ENCODE measurements at places on chromosomes 3 and 15. TPM values are rescaled to one million over a fixed set of nuclear protein-coding genes. Genes with fewer than 3 reads are reported as not detected.

LRTM1 gene
- total RNA-seq, result not detected

XPC gene
- 54.2 TPM for total RNA-seq

ABHD10 gene
- total RNA-seq, result 27.3 TPM

TMEM108 gene
- total RNA-seq, result 0.67 TPM

FEZF2 gene
- total RNA-seq, result not detected

RLBP1 gene
- not detected for total RNA-seq

MASP1 gene
- 6.3 TPM for total RNA-seq

AQP9 gene
- total RNA-seq, result 9.3 TPM

GTF2A2 gene
- total RNA-seq, result 73.2 TPM

LDHAL6B gene
- total RNA-seq, result not detected

ERC2 gene
- 1.7 TPM for total RNA-seq

EAF2 gene
- 7.1 TPM for total RNA-seq

NANOGP8 gene
- total RNA-seq, result 0.98 TPM

TMC3 gene
- total RNA-seq, result 0.13 TPM

GRCh38 chr3:4525560-4526223 is 32.5 kb downstream of the ITPR1 start:
- DNase-seq, result no peak

DNA sequence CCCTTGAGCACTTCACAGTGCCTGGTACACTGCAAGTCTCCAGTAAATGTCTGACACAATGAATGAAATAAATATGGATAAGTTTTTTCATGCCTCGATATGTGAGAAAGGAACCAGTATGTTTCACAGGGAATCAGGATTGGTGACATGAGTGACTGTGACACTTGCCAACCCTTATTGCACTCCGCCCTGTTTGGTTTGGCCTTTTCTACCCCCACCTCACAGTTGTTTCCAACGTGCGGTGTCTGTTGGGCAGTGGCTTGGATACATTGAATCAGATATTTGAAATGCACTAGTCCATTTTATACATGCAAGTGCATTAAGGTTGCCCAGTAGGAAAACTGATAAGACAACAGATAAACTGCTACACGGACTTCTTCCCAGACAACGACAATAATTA is 2.0 kb downstream of the NPHP3 start:
- no peak for DNase-seq

- DNase-seq, result no peak
These were observed 314 bp upstream of the TMED3 start for GRCh38 chr15:79310612-79310984.

DNA sequence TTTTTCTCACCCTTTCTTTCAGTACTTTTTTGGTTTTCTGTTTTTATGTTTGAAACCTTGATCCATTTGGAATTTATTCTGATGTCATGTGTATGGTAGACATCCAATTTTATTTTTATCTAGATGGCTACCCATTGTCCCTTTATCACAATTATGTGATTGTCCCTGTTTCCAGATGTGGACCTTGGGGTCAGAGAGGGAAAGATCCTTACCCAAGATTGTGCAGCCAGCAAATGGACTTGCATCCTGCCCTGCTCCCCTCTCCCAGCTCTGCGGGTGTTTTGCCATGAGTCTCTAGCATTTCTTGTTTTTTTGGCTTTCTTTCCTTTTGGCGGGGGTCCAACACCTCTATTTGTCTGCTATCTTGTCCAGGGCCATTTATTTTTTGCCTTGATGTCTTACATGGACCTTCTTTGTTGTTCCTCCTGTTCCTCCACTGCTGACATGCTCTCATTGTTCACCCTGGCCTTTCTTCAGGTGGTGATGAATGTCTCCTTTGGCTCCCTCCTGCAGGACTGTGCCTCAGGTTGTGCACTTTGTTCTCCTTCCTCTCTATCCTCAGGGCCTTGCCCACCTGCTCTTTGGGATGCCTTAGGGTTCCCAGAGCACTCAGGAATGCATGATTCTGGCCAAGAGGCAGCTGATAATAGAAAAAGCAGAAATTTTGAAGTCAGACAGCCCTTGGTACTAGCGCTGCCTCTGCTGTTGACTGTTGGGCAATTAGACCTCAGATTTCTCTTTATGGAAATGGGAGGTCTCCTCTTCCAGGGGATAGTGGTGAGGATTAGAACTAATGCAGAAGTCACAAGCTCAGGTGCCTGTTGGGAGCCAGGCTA is 84.3 kb downstream of the EEFSEC start:
- DNase-seq, result no peak

DNA sequence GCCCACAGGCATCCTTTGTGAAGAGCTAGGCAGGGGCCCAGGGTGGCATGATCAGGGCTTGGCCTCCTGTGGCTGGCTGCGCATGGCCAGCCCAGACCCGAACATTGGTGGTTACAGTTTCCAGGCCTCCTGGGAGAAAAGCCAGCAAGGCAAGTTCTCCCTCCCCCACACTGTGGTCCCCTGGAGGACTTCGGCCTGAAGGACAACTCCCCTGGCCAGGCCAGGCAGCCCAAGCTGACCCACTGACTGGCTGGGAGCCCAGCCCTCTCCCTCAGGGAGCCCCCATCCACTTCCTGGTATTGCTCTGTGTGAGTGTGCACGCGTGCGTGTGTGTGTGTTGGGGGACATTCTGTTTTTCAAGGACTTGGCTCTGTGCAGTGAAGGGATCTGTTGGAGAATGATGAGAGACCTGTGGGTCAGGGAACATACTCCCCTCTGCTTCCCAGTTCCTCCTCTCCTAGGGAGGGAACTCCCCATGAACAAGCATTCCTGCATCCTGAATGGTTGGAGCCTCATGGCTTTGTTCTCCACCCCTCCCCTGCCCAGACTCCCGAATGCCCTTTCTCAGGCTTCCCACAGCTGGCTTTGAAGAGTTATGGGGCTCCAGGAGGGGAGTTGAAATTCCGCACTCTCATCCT is 29.5 kb downstream of the CORO2B start:
- peak; percentile 77 for DNase-seq

- no peak for DNase-seq
These were observed 11.3 kb upstream of the TRANK1 start for GRCh38 chr3:36956155-36956554.

GRCh38 chr15:26773917-26774316 is 1.1 kb upstream of the GABRB3 start:
- DNase-seq, result no peak

GRCh38 chr3:118782755-118783202 is 251.9 kb downstream of the IGSF11 start:
- DNase-seq, result no peak

DNA sequence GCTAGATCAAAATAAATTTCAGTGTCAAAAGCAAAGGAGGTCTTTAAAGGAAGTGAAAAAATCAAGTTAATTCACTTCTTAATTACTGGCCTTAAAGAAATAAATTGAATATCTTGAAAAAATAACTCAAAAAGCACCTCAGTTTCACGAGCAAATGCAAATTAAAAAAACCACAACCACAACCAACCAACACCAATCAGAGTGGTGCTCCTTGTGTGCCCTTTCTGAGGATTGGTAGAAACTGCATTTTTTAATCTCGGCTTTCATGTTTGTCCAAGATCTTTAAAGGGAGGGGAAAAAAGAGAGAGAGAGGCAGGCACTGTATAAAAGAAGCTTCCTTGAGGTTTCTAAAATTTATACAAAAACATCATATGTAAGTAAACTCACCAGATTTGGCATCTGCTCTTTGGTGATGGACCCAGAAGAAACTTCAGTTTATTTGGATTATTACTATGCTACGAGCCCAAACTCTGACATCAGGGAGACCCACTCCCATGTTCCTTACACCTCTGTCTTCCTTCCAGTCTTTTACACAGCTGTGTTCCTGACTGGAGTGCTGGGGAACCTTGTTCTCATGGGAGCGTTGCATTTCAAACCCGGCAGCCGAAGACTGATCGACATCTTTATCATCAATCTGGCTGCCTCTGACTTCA is at the start of gene GPR15:
GPR15 (plus strand) TSS at position 357 of the 653 bp plus-strand sequence; CDS start at position 413, 56 bp downstream.
- DNase-seq, result no peak

DNA sequence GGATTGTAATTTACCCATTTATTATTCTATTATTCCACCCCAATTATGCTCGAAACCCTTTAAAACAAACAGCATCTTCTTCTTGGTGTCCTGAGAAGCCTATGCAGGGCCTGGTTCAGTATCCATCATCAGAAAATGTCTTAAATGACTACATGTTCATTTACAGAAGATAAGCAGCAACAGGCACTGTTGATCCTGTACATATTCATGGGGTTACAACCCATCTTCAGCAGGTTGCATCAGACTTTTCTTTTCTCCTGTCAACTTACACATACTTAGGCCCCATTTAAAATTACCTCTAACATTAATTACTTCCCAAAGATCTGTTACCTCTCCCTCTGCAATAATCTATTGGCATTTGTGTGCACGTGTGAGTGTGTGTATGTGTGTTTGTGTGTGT is 18.9 kb downstream of the TUSC7 start:
- no peak for DNase-seq

DNA sequence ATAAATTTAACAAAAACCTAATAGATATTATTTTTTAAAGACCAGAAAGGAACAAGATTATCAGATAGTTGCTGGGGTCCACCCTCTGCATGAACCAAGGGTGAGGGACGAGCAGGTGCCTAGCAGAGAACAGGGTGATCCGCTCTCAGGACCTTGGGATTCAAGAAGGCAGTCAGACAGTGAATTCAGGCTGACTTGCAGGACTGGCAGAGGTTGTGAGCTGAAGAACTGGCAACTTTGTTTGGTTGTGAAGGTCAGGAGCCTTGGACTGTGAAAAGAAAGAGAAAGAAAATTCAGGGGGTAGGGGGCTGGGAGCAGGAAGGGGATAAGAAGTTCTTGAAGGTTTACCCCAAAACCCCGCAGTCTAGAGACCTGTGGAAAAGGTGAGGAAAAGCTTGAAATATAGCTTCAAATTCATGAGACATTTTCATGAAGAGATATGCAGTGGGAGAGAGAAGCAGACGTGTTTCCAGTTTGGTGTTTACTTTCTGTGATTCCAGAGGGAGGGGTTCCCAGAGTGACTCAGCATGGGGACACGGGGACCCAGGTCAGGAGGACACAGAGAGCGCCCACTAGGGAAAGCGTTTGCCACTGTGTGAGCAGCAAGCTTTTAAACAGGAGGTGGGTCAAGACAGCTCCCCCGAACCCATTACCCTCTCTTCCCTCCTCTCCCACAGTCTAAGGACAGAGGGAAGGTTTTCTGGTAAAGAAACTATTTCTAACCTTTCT is 217.2 kb upstream of the UMPS start:
- no peak for DNase-seq

DNA sequence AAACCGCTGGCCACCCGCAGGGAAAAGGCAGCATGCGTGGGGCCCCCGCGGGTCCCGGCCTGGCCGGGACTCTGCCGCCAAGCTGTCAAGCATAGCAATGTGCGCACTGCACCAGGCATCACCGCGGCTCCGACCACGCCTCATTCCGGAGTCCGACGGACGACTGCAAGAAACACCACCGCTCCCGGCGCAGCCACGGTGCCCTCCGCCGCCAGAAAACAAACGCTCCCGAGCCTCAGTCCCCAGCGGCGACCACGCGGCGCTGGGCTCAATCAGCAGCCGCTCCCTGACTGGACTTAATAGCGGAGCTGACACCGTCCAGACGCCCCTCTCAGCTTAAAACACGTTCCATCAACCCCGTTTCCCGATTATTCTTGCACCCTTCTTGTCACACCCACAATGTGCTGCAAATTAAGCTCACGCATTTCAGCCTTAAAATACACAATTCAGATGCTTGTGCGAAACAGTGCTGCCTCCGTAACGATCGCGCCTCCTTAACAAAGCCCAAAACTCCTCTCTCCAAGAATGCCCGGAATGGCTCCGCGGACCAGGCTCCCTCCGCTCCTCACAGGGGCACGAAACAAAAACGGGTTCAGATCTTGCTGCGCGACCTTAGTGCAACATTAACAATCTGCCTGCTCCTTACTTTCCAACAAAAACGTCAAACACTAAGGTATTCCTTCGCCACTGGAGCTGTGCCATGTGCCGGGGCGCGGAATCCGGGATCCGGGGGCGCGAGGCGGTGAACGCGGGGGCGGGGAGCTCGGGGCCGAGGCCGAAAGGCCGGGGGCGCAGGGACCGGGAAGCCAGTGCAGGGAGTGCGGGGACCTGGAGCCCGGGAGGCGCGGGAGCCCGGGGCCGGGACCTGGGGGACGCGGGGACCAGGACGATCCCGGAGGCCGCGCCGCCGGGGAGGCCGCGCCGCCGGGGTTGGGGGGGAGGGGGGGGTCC is 655 bp downstream of the CYFIP1 start:
- peak; percentile 75 for DNase-seq

GRCh38 chr15:56194035-56194434 is 49.6 kb downstream of the RFX7 start:
- no peak for DNase-seq

GRCh38 chr3:171753665-171754408 is 56.4 kb downstream of the PLD1 start:
- DNase-seq, result no peak

GRCh38 chr15:45635191-45635638 is 386 bp downstream of the SQOR start:
- peak; percentile 75 for DNase-seq

DNA sequence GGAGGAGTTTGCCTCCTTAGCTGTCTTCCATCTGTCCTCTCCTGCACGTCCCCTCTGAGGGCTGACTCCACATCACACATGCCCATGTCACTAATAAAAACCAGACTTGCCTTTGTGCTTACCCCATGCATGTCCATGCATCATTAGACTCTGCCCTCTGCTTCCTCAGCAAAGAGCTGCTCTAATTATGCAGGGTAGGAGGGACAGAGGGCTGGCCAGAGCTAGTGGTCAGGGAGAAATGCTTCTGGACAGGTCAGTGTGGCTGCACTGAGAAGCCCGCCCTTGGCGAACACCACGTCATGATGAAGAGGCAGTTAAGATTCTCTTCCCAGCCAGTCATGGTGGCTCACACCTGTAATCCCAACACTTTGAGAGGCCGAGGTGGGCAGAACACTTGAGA is 8.9 kb downstream of the CA12 start:
- peak; percentile 32 for DNase-seq

DNA sequence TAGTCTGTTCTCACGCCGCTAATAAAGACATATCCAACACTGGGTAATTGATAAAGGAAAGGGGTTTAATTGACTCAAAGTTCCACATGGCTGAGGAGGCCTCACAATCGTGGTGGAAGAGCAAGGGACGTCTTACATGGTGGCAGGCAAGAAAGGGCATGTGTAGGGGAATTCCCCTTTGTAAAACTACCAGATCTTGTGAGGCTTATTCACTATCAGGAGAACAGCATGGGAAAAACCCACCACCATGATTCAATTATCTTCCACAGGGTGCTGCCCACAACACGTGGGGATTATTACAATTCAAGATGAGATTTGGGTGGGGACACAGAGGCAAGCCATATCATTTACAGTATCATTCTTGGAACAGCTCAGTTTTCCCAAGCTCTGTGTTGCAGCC is 268.0 kb downstream of the SUCLG2 start:
- DNase-seq, result no peak

- DNase-seq, result no peak
These were observed 54.8 kb downstream of the MYO9A start for GRCh38 chr15:72063186-72063585.

DNA sequence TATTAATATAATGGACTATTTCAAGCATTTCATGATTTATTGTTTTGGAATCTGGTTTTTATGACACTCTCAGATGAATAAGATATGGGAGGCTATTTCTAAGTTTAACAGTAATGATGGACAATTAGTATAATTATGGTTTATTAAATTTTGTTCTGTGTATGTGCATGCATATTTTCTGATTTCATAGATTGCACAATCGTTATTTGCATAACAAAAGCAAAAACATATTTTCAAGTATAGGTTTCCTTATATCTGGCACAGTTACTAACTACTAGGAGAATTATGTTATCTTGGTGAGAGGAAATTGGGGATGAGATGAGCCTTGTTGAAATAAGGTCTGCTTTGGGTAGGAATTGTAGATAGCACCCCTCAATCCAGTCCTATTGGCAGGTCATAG is 413.1 kb downstream of the MCTP2 start:
- DNase-seq, result no peak

- peak; percentile 90 for DNase-seq
These were observed 103.5 kb downstream of the CD47 start for GRCh38 chr3:107987036-107987939.
